ENCODE measurements at places on chromosomes 7 and 10.

DNA sequence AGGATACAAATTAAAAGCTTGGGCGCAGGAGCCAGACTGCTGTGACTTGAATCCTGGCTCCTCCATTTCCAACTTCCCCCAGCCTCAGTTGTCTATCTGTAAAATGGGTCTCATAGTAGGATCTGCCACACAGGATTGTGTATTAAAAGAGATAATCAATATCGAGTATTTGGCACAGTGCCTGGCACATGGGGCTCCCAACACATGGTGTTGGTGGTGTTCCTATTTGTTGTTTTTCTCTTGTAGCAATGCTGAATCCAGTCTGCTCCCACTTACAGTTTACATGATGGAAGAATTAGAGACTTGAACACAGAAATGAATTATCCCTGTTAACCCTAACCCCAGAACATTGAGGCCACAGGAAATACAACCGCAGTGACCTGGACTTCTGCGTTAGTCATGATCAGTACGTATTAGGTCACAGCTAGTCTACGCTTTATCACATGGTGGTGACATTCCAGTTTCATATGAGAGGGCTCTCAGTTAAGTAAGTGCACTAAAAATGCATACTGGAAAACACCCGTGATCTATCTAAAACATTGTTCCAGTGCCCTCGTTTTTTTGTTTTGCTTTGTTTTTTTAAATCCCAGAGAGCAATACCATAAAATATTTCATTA lies 169.5 kb upstream of the KLF14 start:
- DNase-seq = peak; percentile 76

DNA sequence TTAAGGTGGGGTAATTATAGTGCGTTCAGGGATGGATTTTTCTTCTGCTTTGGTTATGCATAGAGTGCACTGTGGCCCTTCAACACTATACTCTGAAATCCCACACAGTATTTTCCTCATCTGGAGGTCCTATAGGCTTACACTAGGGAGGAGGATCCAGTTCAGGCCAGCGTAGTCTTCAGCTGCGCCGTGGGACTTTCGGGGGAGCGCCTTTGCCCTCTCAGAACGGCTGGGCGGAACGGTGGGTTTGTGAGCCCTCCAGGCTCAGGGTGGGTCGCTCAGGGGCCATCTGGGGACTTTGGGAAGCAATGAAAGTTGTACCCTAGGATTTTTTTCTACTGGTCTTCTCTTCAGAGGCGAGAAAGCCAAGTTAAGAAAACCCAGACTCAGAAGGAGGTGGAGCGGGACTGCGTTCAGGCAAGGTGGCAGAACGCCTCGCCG lies 652 bp upstream of the VPS26A start:
- no peak for DNase-seq

- no peak for DNase-seq
Observed at GRCh38 chr7:155358066-155358947, 60.6 kb downstream of the INSIG1 start.

- no peak for DNase-seq
Observed at GRCh38 chr10:129946859-129947258, 17.2 kb downstream of the EBF3 start.

DNA sequence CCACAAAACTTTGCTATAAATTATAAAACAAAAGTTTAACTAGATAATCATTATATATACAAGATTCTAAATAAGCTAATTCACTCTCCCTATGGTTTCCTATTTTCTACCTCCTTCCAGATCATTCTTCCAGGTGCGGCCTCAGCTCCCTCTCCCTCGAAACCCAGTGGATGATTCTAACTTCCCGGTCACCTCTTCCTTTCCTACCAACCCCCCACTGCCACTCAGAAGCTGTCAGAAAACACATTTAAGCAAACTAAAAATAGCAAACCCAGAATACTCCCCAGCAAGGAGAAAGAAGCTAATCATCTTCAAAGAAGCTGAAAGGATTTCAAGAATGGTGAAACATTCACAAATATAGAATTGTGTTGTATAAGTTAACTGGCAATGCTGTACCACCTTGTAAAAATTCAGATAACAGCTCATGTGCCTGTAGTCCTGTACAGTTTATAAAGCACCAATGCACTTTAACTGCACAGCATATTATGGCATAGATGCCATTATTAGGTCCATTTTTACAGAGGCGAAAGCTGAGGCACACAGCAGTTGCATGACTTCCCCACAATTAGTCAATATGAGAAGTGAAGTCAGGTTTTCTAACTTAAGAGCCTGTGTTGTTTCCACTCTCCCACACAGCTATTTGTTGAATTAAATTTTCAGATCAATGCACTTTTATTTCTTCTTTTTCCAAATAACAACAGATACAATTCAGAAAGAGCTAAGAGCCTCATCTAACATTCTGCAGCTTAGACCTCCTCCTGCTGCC lies 13.7 kb upstream of the DNTT start:
- DNase-seq = no peak

DNA sequence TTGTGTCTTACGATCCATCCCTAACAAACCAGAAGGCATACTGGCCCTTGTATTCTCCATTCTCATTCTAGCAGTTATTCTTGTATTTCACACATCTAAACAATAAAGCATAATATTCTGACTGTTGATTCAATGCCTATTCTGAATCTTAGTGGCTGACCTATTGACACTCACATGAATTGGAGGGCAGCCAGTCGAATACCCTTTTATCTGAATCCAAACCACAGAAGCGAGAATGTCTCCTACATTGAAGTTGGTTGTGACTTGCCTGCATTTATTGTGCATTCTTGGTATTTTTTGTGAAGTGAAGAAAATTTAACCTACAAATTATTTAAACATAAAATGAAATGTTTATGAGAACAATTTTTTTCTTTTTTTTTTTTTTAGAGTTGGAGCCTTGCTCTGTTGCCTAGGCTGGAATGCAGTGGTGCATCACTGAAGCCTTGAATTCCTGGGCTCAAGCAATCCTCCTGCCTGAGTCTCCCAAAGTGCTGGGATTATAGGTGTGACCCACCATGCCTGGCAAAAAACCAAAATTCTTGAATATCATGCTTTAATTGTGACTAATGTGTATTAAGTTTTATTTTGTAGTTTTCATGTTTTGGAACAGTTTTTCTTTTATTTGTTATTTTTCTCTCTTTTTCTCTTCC lies 22.7 kb downstream of the EXOC4 start:
- peak; percentile 10 for DNase-seq

DNA sequence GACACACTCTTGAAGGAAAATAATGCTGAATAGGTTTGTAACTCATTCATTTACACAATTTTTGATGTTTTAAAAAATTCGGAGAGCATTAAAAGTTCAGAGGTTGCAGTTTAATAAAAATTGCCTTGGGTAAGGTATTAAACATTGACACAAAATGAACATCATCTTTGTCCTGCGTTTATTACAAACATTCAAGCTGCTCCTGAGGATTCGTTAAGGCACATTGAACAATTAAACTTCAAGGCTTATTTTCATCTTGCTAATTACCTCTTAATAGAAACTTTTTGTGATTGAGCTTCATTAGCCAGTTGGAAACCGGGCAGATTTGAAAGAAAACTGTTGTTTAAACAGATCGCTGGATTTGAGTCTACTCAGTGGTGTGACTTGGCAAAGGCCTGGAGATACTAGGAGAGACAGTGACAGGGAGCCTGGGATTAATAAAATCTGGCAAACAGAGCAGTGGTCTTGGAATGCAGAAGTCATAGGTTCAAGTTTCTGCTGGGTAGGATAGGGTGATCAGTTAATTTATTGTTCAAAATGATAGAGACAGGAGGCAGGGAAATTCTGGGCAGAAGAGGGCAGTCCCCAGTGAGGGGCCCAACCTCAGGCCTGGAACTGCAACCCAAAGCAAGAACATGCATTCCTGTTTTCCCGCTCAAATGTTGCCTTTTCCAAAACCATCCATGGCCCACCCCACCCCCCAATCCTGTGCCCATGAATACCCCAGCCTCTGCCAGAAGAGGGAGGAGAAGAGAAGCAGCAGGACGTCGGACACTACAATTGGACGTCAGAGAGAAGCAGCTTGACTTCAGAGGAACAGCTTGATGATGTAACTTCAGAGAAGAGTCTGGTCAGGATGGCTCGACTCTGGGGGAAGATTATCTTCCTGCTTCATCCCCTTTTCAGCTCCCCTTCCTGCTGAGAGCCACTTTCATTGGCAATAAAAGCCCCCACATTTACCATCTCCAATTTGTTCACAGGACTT lies 43.5 kb upstream of the SLC35G1 start:
- no peak for DNase-seq

GRCh38 chr7:14286036-14286435 lies 296.6 kb upstream of the ETV1 start:
- DNase-seq = no peak

DNA sequence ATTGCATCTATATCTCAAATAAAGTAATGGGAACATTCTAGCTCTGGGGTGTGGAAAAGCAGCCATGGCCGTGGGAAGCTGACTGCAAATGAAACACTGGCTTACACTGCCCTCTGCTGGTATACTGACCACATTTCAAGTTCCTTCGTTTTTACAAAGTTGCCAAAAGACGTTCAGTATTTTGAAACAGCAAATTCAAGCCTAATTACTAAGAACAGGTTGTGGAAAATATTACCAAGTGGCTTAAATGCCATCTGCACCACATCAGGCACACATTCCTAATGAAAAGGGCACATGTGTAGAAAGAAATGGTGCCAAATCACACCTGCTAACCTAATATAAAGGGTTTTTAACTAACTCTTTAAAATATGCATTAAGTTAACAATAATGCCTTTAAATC lies 83.9 kb downstream of the JAZF1 start:
- DNase-seq = peak; percentile 83

- no peak for DNase-seq
Observed at GRCh38 chr10:117926491-117926890, 120.2 kb downstream of the RAB11FIP2 start.

GRCh38 chr7:128860158-128861073 lies 2.2 kb upstream of the ATP6V1F start:
- no peak for DNase-seq

GRCh38 chr7:158278745-158279320 lies 308.8 kb downstream of the PTPRN2 start:
- no peak for DNase-seq

GRCh38 chr7:139431459-139431858 lies 52.0 kb downstream of the KLRG2 start:
- no peak for DNase-seq

GRCh38 chr10:90732581-90732980 lies 125.3 kb downstream of the HTR7 start:
- no peak for DNase-seq

GRCh38 chr10:122113161-122113944 lies 124.4 kb downstream of the TACC2 start:
- peak; percentile 14 for DNase-seq

- DNase-seq = no peak
Observed at GRCh38 chr7:36951257-36951697, 227.0 kb upstream of the AOAH start.

GRCh38 chr10:128875030-128875744 lies 591.9 kb upstream of the MGMT start:
- no peak for DNase-seq

DNA sequence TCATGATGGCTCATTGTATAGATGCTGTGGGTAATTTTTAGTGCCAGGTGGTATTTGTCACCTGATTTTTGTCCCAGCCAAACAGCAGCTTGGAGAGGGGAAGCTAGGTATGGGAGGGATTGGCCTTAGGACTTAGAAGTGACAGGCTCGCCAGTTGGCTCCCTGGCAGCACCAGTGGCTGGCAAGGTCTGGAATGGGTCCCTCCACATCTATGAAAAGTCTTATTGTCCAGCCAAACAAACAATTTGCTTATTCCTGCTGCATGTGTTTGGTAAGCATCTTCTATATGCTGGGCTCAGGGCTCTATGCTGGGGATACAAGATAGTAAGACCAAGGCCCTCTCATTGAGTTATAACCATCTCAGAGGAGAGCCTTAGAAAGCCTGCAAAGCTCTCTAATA lies 42.5 kb downstream of the SORCS3 start:
- no peak for DNase-seq

DNA sequence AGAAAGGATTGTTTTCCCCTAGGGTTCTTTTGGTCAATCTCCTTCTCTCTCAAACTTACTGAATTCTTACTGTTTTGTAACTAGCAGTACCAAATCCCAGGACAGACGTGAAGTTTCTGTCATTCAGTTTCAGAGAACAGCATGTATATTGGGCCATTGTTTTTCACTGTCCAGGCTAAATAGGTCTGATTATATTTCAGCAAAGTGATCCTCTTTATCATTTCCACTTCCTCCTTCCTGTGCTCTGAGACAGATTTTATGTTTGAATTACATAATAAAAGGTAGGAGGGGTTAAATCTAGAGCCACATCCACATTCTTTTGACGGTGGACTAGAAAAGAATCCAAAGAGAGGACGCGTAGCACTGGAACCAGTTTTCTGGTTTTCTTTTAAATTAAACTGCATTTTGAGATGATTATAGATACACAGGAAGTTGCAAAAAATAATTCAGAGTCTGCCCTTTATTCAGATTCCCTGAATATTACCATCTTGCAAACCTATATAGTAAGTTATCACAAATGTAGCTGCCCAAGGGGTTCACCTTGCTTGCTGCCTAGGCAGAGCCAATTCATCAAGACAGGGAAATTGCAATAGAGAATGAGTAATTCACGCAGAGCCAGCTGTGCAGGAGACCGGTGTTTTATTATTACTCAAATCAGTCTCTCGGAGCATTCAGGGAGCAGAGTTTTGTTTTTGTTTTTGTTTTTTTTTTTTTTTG lies 40.1 kb downstream of the AKR1E2 start:
- DNase-seq = peak; percentile 65

DNA sequence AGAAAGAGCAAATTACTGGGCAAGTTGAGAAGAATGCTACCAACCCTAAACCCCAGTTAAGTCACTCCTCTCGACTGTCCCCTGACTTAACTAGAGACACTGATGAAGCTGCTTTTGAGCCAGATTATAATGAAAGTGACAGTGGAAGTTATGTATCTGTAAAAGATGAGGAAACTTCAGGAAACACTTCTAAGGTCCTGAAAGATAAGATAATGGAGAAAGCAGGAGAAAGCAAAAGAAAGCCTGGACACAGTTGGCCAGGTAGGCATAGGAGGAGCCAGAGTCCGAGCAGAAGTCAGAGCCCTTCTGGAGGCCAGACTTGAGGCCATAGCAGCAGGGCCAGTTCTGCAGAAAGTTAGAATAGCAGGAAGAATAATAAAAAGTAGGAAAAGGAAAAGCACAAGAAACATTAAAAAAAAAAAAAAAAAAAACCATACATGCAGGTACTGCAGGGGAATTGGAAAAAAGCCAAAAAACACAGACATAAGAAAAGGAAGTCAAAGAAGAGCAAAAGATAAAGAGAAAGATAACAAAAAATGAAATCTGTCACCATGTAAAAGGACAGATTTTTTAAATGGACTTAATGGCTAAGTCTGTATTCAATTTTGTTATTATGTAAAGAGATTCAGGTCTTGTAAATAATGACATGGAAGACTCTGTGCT lies 101.0 kb upstream of the KCNMA1 start:
- no peak for DNase-seq

- DNase-seq = no peak
Observed at GRCh38 chr10:122115874-122116273, 126.9 kb downstream of the TACC2 start.

DNA sequence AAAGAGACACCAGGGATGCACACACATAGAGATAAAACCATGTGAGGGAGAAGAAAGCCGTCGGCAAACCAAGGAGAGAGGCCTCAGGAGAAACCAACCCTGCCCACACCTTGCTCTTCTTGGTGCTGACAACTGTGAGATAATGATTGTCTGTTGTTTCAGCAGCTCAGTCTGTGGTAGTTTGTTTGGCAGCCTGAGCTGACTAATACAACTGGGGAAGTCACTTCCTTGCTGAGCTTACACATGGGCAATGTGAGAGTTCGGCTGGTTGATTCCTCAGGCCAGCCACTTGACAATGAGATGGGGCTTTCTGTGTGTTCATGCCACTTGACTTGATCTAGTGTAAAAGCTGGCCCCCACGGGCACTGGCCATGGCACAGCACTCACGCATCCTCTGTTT lies 271.8 kb downstream of the ABCA13 start:
- DNase-seq = no peak
